ENCODE measurements at places on chromosomes 16 and 17. TPM values are rescaled to one million over a fixed set of nuclear protein-coding genes. Genes with fewer than 3 reads are reported as not detected.

- H3K27me3 ChIP-seq, result no peaks in the 10 kb centered on the region
- no peak overlapping the region for H3K4me3 ChIP-seq
- H3K36me3 ChIP-seq, result peaks cover 41% of the 10 kb centered on the region
- DNase-seq, result no peak
- H3K27ac ChIP-seq, result no peak overlapping the region
Measured at GRCh38 chr17:59627770-59628171, 8.1 kb downstream of the CLTC start.

DNA sequence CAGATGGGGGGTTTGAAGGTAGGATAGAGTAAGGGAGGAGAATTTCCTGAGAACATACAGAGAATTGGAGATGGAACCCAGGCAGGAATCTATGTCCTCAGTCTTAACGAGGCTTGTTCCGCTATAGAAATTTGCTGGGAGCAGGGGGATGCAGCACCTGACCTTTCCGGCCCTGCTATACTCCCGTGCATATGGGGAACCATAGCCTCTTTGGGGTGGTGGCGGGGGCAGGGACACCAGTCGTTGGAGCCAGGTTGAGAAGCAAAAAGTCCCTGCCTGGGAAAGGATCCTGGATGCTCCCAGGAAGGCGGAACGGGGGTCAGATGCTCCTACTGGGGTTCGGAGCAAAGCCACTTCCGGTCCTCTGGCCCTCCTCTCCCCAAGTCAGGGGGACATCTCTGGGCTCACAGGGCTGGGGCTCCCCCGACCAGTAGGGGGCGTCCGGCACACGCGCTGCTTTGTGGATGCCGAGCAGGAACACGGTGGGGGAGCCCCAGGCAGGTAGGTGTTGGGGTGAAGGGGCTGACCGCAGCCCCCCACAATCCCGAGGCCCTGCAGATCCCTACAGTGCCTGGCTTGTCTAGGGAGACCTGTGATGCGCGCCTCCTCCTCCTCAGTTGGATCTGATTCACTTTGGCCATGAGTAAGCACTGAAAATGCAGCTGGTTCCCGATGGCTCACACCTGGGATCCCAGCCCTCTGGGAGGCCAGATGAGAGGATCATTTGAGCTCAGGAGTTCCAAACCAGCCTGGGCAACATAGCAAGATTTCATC is 15.5 kb upstream of the TFAP4 start:
- H3K36me3 ChIP-seq, result no peaks in the 10 kb centered on the region
- H3K27ac ChIP-seq, result peak overlapping the region; percentile 76
- H3K4me3 ChIP-seq, result no peak overlapping the region
- peaks cover 16% of the 10 kb centered on the region for H3K27me3 ChIP-seq

GRCh38 chr16:9134739-9135138 is 43.3 kb downstream of the HAPSTR1 start:
- peak; percentile 71 for DNase-seq
- peaks cover 2% of the 10 kb centered on the region for H3K27me3 ChIP-seq
- no peak overlapping the region for H3K4me3 ChIP-seq
- no peak overlapping the region for H3K27ac ChIP-seq
- peaks cover 16% of the 10 kb centered on the region for H3K4me1 ChIP-seq
- peaks cover 1% of the 10 kb centered on the region for H3K36me3 ChIP-seq

DNA sequence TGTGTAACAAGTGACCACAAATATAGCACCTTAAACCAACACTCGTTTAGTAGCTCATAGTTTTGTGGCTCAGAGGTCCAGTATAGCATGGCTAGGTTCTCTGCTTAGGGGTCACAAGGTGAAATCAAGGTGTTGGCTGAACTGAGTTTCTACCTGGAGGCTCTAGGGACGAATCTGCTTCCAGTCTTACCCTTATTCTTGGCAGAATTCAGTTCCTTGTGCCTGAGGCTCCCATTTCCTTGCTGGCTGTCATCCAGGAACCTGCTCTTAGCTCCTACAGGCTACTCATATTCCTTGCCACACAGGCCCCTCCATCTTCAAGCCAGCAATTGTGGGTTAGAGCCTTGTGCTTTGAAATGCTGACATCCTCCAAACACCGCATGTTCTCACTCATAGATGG is 212.3 kb upstream of the CDH13 start:
- no peak overlapping the region for H3K27ac ChIP-seq
- H3K36me3 ChIP-seq, result no peaks in the 10 kb centered on the region
- no peaks in the 10 kb centered on the region for H3K27me3 ChIP-seq
- H3K4me3 ChIP-seq, result no peak overlapping the region
- no peak for DNase-seq

DNA sequence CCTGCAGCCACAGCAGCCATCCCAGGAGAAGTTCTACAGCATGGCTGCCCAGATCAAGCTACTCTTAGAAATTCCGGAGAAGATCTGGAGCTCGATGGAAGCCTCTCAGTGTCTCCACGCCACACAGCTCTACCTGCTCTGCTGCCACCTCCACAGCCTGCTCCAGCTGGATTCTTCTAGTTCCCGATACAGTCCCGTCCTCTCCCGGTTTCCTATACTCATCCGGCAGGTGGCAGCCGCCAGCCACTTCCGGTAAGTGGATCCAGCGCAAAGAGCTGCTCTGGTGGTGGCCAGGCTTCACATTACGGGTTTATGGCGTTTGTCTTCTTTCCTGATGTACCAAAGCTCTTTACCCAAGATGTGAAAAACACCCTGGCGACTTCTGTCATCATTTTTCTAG is 3.6 kb downstream of the COG1 start:
- DNase-seq, result no peak
- H3K4me3 ChIP-seq, result no peak overlapping the region
- no peak overlapping the region for H3K27ac ChIP-seq
- H3K4me1 ChIP-seq, result peaks cover 13% of the 10 kb centered on the region
- H3K27me3 ChIP-seq, result no peaks in the 10 kb centered on the region
- peaks cover 29% of the 10 kb centered on the region for H3K36me3 ChIP-seq

- no peak overlapping the region for H3K27ac ChIP-seq
- H3K27me3 ChIP-seq, result no peaks in the 10 kb centered on the region
- no peak for DNase-seq
- H3K4me3 ChIP-seq, result no peak overlapping the region
- peaks cover 9% of the 10 kb centered on the region for H3K4me1 ChIP-seq
- peaks cover 3% of the 10 kb centered on the region for H3K36me3 ChIP-seq
Measured at GRCh38 chr16:66534376-66534799, 15.5 kb downstream of the TK2 start.

TRPV3 gene
- total RNA-seq, result 0.47 TPM

SGCA gene
- 0.38 TPM for total RNA-seq

Measured in activated naive CD8-positive, alpha-beta T cell treated with anti-CD3 and anti-CD28 coated beads for 36 hours (primary cell).